Stimulated activated CD8-positive, alpha-beta memory T cell treated with anti-CD3 and anti-CD28 coated beads, Interleukin-7, amount 100 ng/mL, for 24 hours (primary cell): ENCODE measurements at places on chromosomes 16 and 17.

DNA sequence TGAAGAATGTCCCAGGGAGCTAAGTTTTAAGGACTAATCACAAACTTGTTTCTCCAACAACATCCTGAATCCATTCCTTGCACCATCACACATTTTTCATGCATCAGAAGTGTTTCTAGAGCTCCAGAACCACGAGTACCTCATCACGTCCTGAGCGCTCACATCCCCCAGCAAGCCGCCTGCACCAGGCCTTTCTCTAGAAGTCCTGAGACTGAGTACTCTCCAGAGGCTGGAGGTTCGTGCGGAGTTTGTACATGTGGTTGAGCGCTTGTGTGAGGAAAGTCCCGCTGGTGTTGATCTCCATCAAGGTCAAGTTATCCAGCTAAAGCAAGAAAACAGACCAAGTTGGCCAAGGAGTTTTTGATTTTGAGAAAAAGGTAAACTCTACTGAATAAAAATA is 10.7 kb downstream of the GINS2 start:
- no peak for DNase-seq

DNA sequence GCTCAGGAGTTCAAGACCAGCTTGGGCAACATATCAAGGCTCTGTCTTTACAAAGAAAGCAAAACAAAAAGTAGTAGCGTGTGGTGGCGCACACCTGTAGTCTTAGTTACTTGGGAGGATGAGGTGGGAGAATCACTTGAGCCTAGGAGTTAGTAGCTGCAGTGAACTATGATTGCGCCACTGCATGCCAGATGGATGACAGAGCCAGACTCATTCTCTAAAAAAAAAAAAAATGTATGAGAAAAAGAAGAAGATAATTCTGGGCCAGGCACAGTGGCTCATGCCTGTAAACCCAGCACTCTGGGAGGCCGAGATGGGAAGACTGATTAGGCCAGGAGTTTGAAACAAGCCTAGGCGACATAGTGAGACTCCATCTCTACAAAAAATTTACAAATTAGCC is 28.5 kb downstream of the STAT5B start:
- DNase-seq, result no peak

- DNase-seq, result no peak
Measured at GRCh38 chr17:58480090-58480489, 8.1 kb downstream of the HSF5 start.

DNA sequence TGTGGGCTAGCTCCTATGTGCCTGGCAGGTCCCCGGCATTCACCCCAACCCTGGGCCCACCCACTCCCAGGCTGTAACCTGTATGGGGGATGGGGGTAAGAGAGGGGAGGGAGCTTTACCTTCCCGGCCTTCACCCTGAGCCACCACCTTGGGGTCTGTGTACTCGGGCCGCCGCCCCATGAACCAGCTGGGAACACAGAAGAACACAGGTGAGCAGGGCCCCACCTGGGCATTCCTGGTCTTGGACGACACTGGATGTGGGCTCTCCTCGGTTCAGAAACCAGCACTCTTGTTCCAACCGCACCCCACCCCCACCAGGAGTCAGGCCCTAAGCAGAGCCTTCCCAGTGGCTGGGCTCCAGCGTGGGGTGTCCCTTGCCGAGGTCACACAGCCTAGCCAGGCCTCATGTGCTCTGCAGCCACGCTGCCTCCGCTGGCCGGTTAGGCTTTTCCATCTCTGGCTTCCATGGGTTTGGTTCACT is 18.8 kb downstream of the B9D1 start:
- no peak for DNase-seq

DNA sequence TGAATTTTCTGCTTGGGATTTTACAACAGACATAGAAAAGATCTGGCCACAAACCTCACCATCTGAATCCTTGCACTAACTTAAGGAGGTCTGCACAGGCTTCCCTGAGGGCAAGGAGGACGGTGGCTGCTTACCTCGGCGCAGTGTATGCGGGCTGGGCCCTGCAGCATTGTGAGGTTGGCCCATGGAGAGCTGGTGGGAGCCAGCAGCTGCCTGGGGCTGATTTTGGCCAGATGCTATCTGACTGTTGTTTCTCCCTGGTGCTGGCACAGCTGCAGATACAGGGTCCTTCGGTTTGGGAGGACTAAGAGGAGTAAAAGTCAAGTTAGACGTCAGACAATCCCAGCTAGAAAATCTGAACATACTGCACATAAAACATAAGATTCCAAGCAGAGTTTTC is 79.8 kb downstream of the ARHGAP17 start:
- no peak for DNase-seq

DNA sequence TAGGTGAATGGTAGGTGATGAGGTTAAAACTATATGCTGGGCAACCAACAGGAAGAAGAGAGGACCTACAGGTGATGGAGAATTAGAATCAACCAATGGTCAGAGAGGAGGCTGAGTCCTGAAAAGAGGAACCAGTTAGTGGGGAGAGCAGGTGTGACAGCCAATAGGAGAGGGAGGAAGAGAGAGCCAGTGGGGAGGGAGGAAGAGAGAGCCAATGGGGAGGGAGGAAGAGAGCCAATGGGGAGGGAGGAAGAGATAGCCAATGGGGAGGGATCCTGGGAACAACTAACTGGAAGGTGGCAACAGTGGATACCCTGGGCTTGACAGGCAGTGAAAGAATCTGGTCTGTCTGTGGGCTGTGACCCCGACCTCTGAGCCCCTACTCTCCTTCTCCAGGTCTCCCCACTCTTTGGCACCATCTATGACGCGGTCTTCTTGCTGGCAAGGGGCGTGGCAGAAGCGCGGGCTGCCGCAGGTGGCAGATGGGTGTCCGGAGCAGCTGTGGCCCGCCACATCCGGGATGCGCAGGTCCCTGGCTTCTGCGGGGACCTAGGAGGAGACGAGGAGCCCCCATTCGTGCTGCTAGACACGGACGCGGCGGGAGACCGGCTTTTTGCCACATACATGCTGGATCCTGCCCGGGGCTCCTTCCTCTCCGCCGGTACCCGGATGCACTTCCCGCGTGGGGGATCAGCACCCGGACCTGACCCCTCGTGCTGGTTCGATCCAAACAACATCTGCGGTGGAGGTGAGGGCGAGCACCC is 3.7 kb downstream of the GUCY2D start:
- DNase-seq, result no peak

- DNase-seq, result no peak
Measured at GRCh38 chr16:64749346-64749745, 372.5 kb downstream of the CDH11 start.

GRCh38 chr17:7747635-7748071 is 30.1 kb downstream of the DNAH2 start:
- no peak for DNase-seq

- DNase-seq, result no peak
Measured at GRCh38 chr17:65933290-65933689, 258.6 kb downstream of the CEP112 start.

DNA sequence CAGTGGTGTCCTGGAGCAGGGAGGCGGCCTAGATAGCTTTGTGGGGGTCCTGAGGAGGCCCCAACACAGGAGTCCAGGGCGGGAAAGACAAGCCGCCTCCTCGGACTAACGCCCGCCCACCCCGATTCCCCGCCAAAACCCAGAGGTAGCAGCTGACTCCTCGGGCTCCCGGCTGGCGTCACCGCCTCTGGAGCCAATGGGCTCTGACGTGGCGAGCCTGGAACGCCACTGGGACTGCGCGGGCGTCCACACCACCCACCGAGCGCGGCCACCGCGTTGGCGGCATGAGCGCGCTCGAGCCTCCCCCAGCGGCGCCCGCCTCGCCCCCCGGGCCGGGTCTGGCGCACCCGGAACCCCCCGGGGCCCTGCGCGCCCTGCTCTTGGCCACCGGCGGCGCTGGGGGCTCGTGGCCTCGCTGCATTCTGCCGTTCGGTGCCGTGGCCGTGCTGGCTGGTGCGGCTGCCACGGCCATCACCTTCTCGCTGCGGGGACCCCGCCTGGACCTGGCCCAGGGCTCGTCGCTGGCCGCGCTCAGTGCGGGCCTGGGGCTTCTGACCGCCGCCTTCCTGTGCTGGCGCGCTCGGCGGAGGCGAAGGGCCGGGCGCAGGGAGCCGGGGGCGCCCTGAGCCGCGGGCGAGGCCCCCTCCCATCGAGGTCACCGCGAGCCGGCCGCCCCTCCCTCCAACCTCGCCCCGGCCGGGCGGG is 3.4 kb upstream of the NTN3 start:
- DNase-seq, result no peak

DNA sequence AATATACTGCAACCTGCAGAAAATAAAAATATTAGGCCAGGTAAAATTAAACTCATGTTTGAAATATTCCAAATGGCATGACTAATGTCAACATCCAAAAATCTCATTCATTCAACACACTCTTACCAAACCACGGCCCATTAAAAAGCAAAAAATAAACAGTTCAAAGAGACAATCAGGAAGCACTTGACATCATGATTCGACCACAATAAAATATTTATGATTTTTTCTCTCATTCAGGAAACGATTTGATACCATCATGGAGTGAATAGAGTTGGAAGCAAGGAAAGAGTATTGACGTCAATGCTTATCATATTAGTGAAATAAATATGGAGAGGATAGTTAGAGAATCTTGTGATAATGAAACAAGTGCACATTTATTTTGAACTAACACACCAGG is 354.1 kb downstream of the KCNJ2 start:
- no peak for DNase-seq
